Keratinocyte (primary cell): ENCODE measurements at places on chromosomes 3 and 15. TPM values are rescaled to one million over a fixed set of nuclear protein-coding genes. Genes with fewer than 3 reads are reported as not detected.

Gene RTP1
- polyA plus RNA-seq: not detected in 3 replicates

GRCh38 chr3:24963762-24964625 lies 464.1 kb upstream of the RARB start:
- no peak for DNase-seq

DNA sequence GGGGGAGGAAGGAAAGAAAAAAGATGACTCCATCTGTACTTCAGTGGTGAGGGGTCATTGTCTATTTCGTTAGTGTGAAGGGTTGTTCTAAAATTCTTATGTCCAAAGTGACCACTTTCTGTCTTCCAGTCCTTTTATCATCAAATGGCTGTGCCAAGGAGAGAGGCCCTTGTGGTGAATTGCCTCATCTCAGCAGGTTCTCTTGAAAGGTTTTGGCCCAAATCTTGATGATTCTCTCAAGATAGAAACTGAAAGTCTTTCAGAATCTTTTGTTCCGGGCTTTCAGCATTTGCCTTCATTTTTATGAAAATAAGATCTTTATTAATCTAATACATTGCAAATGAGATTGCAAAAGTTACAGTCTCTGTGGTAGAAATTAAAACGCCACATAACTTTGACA lies 575.8 kb downstream of the RSL24D1 start:
- no peak for DNase-seq

DNA sequence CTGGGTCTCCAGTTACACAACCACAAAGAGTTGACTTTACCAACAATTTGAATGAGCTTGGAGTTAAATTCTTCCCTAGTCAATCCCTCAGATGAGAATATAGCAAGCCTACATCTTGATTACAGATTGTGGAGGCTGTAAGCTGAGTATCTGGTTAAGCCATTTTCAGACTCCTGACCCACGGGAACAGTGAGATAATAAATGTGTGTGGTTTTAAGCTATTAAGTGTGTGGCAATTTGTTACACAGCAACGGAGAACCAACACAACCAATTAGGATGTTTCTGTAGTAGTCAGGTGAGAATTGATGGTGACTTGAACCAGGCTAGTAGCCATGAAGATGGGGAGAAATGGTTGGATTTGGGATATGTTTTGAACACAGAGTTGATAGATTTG lies 37.7 kb upstream of the SLC4A7 start:
- DNase-seq: no peak

DNA sequence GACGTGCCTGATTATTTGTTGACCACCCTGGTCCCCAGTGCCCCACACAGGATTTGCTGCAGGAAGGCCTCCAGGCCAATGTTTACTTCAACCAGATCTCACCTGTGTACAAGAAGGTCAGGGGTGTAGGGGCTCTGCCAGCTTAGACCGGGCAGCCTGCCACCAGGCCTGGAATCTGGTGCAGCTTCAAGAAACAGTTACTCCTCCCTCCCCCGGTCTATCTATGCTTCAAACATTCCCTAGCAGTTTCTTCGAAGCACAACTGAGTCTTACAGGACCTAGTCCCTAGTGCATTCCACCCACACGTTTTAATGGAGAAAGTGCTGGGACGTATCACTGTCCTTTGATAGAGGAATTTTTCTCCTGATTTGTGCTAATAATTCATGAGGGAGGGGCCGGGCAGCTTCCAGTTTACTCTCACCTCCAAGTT lies 8.0 kb downstream of the SH3BP5 start:
- no peak for DNase-seq

Gene DUOX1
- 13.6 to 32.5 TPM (median 16.3 TPM) in 3 replicates for polyA plus RNA-seq
